Central memory CD8-positive, alpha-beta T cell (primary cell): ENCODE measurements at places on chromosomes 5 and 9.

DNA sequence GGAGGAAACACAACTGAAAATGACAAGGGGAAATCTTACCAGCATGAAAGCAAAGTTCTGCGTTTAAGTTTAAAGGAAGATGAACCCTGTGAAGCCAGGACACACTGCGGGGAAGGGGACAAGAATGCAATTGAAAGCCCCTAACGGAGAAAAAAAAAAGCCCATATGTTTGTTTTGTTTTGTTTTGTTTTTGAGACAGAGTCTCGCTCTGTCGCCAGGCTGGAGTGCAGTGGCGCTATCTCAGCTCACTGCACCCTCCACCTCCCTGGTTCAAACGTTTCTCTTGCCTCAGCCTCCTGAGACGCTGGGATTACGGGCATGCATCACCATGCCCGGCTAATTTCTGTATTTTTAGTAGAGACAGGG lies 2.9 kb downstream of the STK10 start:
- DNase-seq: no peak

DNA sequence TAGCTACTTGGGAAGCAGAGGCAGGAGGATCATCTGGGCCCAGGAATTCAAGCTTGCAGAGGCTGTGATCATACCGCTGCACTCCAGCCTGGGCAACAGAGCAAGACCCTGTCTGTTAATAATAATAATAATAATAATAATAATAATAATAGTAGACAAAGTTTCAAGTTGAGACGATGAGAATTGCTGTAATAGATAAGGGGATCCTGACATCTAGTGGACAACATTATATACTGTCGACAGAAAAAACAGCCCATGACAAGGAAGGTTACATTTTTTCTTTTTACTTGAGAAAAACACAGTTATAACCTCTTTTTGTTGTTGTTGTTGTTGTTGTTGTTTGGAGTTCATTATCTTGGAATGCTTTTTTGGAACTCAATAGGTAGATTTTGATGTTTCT lies 35.3 kb downstream of the NDFIP1 start:
- DNase-seq: no peak

DNA sequence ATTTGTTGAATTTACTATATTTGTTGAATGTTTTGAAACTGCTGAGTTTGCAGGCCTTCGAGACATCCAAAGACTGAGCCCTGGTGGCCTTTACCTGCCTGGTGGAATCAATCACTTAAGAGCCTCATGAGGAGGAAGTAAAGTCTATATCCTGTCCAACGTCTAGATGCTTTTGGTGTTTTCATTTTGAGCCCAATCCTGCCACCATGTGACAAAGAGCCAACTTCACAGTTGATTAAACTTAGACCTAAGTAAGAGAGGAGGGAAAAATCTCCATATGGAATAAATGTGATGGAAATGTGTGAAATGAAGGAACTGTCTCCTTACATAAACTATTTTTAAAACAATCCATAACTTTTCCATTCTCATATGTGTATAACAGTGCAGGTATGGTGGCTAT lies 220.1 kb downstream of the PRR16 start:
- no peak for DNase-seq

GRCh38 chr9:2798423-2798822 lies 45.5 kb downstream of the PUM3 start:
- DNase-seq: no peak

DNA sequence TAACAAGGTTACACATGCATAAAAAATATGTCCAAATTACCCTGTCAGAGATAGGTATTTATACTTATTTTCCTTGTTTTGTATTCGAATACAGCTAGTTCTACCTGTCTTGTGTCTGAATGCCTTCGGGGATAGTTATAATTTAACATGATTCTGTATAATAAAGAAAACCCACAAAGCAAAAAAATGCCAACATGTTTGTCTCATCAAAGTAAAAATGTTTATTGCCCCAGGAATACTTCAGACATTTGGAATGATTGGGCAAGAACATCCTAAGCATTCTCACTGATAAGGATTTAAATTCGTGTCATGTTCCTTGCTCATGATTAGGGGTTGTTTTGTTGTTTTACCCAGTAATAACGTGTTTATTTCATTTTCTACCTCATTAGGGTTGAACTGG lies 74.5 kb downstream of the DOCK8 start:
- no peak for DNase-seq

DNA sequence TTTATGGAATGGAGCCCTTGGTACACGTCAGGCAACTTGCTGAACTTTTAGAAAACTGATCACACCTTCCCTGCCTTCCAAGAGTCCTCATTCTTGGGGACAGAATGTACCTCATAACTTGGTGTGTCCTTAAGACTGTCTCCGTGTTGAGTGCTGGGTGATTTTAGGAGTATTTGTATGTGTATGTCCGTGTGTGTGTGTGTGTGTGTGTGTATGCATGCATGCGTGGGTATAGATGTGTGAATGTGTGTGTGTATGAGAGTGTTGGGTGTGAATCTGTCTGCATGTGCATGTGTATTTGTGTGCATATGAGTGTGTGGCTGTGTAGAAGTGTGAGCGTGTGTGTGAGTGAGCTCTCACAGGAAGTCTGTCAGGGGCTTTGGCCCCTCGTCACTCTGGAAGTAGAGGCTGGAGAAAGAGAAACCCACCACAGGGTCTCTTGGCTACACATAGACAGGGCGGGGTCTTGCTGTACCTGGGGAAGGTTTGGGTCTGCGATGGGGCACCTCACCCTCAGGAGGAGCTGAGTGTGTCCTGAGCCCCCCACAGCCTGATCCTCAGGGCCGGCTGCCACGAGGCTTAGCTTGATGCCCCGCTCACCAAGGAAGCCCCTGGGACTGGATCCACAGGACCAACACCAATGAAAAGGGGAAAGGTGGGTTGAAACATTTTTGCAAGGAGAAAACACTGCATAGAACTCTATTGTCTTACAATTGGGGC lies 33.1 kb upstream of the ANKRD33B start:
- DNase-seq: no peak

GRCh38 chr9:114178076-114178475 lies 22.7 kb downstream of the COL27A1 start:
- DNase-seq: no peak

DNA sequence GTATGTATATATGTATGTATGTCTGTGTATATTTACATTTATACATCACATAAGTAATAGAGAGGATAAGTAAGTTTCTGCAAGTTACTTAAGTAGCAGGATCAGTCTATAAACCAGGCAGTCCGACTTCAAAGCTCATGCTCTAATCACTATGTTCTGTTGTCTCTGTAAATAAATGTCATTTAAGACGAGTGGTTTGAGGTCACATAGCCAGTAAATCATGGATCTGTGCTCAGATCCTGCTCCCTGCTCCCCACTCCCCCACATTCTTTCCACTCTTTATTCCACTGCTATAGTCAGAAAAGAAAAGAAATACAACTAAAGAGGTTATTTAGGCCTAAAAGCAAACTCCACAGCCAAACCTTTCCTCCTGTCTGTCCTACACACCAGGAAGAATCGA lies 90.4 kb downstream of the SERINC5 start:
- DNase-seq: no peak

GRCh38 chr5:127840198-127840524 lies 137.0 kb downstream of the CCDC192 start:
- no peak for DNase-seq

GRCh38 chr9:4061717-4062116 lies 238.2 kb downstream of the GLIS3 start:
- no peak for DNase-seq

GRCh38 chr5:147481874-147482705 lies 27.8 kb downstream of the DPYSL3 start:
- no peak for DNase-seq

- DNase-seq: no peak
These were observed 23.5 kb upstream of the HAND1 start for GRCh38 chr5:154501566-154501965.

DNA sequence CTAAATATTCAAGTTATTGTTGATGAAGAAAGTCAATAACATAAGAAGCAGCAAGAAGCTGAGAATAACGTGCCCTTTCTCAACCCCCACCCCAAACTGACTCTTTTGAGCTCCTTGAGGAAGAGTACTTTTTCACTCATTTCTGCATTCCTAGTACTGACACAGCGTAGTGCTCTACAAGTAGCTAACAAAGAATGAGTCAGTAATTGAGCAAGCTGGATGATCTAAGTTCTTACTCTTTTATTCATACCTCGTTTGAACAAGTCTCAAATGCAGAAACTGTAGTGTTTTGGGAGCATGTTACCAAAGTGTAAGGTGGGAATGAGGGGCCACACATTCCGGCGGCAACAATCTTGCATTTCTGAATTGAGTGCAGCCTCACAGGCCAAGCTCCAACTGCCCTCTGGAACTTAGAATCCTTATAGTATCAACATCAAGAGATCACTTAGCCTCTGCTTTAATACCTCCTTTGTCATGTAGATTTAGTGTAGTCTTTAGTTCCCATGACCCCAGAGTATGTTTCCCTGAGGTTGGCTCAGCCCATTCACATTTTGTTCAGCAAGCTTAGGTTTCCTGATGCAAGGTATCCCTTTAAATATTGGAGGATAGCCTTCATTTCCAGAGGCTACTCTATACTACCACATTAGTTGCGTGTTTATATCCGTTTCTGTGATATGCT lies 152.0 kb downstream of the PRR16 start:
- DNase-seq: no peak

DNA sequence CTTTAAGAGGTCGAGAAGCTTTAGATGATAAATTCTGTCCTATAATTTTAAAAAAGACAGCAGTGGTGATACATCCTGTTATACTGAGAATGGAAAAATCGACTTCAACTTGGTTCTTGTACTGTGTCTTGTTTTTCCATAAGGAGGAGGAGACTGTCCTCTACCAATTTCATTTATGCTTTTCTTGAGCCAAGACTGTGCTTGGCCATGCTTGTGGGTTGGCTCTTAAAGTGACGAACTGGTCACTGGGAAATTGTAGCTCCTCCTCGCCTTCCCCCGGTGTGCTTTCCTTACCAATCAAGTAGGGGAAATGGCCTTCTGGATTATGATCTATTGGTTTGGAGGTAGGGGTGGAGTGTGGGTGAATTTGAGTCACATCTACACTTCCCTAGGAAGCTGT lies 67.1 kb upstream of the HSPB3 start:
- DNase-seq: no peak

DNA sequence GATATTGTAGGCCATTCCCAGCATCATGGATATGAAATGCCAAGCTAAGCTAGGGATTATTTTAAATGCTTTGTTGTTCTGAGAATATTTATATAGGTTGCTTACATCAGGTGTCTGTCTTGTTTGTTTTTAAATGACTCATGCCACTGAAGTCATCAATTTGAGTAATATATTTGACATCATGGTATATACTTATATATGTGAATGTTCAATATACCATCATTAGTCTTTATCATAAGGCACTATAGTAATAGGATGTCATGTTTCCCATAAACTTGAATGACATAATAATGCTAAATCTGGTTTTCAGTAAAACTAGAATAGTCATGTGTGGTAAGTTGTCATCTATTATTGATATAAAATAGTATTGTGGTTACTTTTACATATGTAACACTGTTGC lies 13.1 kb downstream of the C9orf85 start:
- no peak for DNase-seq

DNA sequence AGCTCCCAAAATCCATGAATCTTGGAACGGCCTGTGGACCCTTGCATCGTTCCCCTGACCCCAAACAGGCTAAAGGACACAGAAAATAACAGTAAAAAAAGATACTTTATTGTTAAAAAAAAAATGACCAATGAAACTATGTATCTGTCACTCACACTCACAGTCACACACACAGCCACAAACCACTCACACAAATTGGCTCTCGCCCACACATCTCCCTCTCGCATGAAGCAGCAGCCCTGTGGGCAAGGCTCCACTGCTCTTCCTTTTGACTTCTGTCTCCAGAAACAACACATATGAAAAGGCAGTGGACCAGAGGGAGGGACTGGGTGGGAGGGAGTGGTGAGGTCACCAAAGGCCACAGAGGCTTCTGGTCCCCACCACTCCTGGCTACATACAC lies 56.6 kb downstream of the SLC36A1 start:
- DNase-seq: no peak

- no peak for DNase-seq
These were observed 174.5 kb upstream of the MAP1B start for GRCh38 chr5:71932655-71933338.

DNA sequence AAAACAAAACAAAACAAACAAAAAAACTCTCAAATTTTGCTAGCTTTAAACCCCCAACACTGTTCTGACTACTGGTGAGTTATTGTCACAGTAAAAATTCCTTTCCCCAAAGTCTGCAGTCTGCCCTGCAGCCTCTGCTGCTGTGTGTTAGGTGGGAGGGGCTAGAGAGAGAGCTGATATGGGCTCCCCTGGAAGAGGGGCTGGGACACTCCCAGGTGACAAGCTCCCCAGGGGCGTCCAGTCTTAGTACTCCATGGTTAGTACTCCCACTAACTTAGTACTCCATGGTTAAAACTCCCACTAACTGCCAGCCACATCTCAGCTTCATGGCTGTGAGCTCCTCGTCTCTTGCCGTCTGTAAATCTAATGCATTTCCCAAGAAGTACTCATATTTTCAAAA lies 191.9 kb downstream of the FANCC start:
- DNase-seq: no peak

- DNase-seq: no peak
These were observed 146.5 kb downstream of the AOPEP start for GRCh38 chr9:94872891-94873511.

DNA sequence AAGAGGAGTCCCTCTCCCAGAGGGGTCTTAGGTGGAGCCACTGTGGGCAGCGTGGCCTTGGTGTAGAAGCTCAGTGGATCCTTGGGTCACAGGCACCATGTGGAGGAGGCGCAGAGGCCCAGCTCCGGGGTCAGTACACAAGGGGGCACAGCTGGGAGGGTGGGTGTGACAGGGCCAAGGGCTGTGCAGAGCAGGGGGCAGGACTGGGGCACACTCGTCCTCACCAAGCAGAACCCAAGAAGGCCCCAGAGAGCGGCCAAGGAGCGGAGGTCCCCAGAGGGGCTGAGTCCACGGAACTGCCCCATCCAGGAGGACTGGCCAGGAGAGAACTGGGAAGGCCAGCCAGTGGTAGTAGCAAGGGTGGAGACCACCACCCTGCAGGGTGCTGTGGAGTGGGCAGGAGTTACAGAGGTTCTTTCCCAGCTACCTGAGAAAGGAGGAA lies 2.5 kb upstream of the LPCAT1 start:
- DNase-seq: no peak

- DNase-seq: no peak
These were observed 275.0 kb downstream of the GAS1 start for GRCh38 chr9:86672301-86672700.

- DNase-seq: no peak
These were observed 27.7 kb downstream of the SAR1B start for GRCh38 chr5:134604908-134605307.

GRCh38 chr5:167649471-167649870 lies 642.0 kb upstream of the WWC1 start:
- DNase-seq: no peak

- DNase-seq: no peak
These were observed 279.8 kb upstream of the TNC start for GRCh38 chr9:115397591-115398312.

DNA sequence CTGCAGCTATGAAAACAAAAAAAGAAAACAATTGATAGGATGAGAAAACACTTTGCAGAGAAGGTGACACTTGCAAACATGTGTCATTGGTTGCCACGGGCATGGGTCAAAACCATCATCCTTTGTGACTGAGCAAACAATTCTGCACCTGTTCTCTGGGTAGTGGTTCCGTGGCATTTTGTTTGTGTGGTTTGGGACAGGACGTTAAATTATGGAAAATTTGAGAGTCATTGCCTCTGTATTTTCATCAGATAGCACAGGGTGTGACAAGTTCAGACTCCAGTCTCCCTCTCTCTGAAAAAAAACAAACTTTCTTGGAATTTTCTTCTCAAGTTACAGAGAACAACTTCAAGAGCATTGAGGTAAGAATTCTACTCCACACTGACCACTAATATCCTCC lies 113.4 kb upstream of the HMHB1 start:
- no peak for DNase-seq
